ENCODE measurements at places on chromosomes 3 and 15.

DNA sequence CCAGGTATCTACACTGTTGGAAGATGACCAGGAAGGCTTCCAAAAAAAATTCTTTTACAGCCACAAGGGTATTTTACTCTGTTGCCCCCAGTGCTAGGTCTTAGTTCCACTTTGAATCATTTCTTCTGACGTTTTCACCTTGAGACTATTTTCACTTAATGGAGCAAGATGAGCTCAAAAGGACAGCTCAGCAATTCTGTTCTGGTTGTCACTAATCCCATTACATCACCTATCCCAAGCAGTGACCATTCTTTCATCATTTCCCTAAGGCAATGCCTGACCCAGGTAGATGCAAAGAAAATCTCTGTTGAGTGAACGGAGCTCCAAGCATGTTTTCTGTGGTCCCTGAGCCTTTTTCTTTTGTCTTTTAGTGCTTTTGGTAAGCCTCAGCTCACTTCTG is 210.0 kb downstream of the KCNAB1 start:
- DNase-seq, result no peak

DNA sequence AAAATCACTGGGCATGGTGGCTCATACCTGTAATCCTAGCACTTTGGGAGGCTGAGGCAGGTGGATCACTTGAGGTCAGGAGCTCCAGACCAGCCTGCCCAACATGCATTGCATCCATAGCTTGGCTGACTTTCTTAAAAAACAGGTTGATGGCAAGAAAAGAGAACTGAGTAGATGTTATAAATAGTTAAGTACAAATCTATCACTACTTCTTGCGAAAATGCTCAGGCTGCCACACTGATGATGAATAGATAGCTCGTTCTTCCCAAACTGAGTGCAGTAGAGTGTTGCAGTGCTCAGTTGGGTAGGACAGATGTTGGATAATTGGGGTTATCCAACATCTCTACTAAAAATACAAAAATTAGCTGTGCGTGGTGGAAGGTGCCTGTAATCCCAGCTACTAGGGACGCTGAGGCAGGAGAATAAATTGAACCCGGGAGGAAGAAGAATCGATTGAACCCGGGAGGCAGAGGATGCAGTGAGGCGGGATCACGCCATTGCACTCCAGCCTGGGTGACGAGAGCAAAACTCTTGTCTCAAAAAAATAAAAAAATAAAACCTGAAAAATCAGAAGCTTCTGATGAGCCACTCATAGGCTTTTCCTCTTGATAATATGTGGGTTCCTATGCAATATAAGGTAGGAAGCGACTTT is 1.2 kb downstream of the BTLA start:
- no peak for DNase-seq

GRCh38 chr3:100465892-100466777 is 26.3 kb upstream of the TMEM45A start:
- no peak for DNase-seq

- no peak for DNase-seq
These were observed 79.3 kb upstream of the CBLB start for GRCh38 chr3:105948101-105948500.

GRCh38 chr3:129106320-129106719 is 15.3 kb downstream of the RAB43 start:
- no peak for DNase-seq

DNA sequence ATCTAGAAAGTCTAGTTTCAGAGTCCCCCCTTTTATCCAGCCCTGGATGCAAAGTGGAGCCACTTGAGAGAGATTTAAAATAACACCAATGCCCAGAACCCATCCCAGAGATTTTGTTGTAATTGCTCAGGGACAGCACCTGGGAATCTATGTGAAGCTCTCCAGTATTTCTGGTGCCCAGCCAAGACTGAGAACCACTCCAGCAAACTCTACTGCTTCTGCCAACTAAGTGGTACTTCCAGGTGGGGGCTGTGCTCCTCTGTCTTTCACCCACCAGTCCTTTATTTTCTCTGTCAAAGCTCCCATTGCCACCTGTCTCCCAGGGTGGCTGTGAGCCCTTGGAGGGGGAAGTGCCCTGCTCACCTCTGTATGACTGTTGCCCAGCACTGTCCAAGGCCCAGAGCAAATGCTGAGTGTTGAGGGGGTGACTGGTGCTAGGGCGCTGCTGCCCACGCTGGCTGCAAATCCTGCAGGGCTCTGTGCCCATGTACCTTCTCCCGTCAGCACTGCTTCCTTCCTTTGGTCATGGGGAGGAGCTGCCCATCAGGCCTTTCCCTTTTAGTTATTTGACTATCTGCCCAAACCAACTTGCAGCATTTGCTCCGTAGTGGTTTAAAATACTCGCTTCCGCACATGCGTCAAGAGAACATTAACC is 9.4 kb downstream of the CLSTN2 start:
- DNase-seq, result no peak

- DNase-seq, result no peak
These were observed 114.7 kb upstream of the SLC24A5 start for GRCh38 chr15:48006031-48006511.

GRCh38 chr3:147384210-147385058 is 21.9 kb downstream of the ZIC4 start:
- no peak for DNase-seq

GRCh38 chr3:160837394-160837980 is 81.5 kb downstream of the PPM1L start:
- DNase-seq, result no peak

DNA sequence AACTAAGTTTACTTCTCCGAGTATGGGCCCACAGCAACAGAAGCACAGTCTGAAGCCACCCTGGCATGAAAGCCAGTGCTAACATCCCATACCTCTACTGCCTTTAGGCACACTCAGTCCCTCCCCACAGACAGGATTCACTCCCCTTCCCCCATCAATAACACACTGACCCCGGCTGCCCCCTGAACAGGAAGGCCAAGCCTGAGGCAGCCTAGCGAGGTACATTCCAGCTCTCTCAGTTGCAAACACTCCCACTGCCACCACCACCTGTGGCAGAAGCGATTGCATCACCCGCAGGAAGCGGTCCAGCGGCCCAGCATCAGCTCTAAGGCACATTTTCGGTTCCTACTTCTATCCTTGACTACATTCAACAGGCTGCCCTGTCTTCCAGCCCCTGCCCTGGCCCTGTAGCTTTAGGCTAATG is 7.0 kb upstream of the BMF start:
- no peak for DNase-seq

- peak; percentile 82 for DNase-seq
These were observed 256.2 kb upstream of the IL12A start for GRCh38 chr3:159732172-159733111.

- DNase-seq, result no peak
These were observed 8.6 kb upstream of the TEX264 start for GRCh38 chr3:51662456-51662855.

DNA sequence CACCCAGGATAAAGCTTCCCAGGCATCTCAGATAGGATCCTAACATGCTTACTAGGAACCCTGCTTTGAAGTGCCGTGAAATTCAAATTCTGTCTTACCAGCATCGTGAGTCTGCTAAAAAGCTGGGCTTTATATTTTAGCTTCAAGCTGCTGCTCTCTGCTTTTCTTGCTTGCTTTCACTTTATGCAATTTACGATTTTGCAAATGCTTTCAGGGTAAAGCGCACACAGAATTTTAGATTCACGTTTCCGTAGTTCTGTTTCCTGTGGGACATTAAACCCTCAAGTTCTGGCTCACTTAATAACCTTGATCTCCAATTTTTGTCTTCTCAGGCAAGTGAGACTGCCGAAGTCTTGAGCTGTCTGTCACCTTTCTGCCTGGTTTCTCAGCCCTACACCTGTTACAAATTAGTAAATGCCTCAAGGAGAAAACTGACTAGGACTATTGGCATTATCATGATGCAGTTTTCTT is 170.5 kb upstream of the TGFBR2 start:
- DNase-seq, result no peak

DNA sequence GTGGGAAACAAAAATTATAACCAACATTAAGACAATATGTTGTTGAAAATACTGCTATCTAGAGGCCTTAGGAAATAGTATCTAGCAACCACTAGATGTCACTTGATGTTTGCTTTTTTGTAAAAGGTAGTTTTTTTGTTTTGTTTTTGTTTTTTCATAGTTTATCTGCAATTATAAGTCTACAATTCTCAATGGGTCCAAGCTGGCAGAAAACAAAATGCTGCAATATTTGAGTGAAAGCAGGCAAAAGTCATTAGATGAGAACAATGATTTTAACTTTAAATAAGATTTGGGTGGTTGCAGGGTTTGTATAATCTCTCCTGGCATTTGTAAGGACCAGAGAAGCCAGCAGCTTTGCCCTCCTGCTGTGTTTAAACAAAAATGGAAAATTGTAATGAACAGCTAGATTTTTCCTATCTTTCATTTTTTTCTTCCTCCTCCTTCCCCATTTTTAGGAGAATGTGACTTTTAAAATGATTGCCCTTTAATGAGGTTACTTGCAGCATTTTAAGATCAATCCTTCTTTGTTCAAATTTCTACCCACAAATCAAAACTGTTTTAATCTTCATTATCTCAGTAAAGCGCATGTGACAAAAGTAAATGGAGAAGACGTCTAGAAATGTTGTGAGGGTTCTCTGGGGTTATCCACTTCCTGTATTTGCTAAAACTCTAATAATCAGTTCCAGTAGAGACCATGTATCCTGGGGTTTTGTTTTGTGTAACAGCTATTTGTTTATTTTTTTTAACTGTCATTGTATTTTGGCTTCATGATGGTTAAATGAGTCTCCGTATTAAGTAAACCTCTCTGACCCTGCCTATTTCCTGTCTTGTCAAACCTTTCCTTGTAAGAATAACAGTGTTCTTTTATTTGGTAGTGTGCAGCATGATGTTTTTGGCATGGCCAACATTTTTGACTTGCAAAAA is 27.3 kb downstream of the DUT start:
- peak; percentile 21 for DNase-seq

DNA sequence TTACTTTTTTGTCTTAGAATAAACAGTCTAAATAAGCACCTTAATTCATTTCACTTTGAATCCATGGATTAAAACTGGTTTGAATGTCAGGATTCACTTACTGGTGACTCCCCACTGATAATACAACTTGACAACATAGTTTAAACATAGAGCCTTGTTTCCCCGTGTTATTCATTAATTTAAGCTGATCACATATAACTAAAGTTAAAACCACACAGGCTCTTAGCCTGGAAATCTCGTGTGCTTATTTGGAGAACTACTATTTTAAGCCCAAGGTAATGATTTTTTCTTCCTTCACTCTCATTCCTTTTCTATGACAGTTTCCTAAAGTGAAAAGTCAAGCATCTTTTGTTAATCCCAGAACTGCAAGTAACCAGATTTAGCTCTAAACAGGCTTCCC is 64.2 kb downstream of the HACD2 start:
- no peak for DNase-seq

DNA sequence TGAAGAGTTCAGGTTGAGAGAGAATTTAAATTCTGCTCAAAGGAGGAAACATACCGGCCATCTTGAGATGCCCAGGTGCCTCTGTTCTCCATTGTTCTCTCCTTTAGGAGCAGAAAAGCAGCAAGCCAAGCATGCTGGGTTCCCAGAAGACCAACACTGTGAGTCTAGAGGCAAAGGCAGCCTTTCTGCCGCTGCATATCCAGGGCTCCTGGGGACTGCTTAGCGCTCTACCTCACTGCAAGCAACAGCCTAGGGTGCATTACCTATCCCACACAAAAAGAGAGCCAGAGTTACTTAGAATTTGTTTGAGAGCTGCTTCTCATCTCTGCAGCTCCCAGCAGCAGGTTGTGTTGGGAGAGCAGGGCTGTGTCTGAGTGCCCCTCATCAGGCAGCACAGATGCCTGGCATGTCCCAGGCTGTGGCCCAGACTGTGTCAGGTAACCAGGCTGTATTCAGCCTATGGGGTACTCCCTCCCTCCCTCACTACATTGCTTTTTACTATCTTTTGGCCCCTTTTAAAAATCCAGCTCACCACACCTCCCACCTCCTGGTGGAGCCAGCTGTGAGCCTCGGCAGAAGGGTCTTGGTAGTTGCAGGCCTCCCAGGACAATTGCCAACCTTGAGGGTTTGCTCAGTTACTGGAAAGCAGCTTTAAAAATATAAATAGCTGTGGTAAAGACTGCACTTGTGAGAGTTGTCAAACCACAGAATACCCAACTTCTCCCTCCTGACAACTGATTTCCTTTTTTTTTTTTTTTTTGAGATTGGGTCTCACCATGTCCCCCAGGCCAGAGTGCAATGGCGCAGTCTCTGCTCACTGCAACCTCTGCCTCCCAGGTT is 30.2 kb downstream of the BCL2L10 start:
- DNase-seq, result no peak

DNA sequence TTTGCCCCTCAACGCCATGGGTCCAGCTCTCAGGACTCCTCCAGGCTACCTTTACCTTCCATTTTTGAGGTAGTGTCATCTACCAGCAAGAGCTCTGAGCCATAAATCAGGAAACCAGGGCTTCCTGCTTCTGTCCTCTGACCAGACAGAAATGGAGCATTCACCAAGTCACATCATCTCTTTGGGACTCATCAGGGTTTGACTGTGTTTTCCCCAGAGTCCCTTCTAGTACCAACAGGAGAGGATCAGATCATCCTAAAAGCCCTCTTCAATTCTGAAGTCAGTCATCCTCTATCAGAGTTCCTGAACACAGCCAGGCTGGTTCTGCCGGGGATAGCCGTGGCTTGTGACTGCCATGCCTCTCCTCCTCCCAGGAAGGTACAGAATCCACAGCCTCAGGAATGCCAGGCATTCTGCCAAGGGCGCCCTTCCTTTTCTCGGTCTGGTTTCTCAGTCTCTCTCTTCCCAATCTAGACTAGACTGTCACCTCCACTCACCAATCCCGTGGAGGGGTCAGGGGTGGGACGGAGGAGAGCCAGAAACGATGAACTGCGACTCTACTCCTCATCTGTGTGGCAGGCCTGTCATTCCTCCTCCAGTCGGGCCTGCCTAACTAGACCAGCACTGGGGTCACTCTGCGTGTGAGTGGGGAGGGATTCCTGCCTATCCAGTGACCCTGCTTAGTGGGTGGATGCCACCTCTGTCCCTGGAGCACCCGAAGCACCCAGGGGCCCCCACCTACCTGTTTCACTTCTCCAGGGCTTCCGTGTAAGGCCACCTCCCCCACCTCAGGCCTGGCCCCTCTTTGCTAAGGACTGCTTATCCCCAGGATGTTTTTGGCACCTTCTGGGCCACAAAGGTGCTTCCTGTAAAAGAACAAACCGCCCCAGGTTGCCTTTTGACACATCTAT is 30.9 kb downstream of the CCNL1 start:
- DNase-seq, result peak; percentile 54

- DNase-seq, result no peak
These were observed 271.4 kb downstream of the SQOR start for GRCh38 chr15:45906230-45906629.

- DNase-seq, result peak; percentile 49
These were observed 35.8 kb downstream of the CPN2 start for GRCh38 chr3:194315088-194315964.

GRCh38 chr3:195882002-195882441 is 26.3 kb downstream of the TNK2 start:
- DNase-seq, result no peak

- DNase-seq, result no peak
These were observed 662.3 kb downstream of the NAALADL2 start for GRCh38 chr3:175521406-175521805.

DNA sequence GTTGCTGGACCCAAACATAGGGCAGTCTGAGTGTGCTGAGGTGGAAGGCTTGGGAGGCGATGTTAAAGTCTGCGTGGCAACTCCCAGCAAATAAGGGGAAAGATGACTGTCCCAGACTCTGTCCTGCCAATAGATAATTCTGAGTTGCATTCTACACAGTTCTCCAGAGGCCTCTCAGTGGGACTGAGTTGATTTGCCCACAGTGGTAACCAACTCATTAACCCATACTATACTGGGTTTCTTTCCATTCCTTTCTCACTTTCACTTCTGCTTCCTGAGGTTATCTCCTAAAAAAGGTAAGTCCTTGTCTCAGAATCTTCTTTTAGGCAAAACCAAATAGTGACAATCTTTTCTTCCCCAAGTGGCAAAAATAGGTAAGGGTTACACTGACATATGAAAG is 549.9 kb upstream of the DPPA4 start:
- no peak for DNase-seq

Measured in HFFc6 (cell line).